ENCODE measurements at places on chromosomes 12 and 14.

DNA sequence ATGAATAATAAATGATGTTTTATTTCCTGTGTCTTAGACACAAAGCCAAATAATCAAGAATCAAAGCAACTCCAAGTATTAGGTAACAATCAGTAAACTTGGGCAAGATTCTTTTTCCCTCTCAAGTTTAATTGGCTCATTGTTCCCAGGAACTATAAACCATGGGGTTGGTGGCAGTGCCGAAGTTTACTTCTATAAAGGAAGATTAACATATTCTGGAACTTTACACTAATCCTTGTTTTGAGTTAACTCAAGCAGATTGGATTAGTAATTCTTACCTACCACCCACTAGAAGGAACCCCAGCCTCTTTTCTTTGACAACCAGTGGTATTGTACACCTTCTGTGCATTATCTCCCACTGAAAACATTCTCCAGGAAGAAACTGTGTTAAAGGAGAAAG lies 197.1 kb downstream of the EXOC5 start:
- DNase-seq, result no peak

GRCh38 chr14:65302571-65303189 lies 109.8 kb upstream of the FUT8 start:
- DNase-seq, result no peak

DNA sequence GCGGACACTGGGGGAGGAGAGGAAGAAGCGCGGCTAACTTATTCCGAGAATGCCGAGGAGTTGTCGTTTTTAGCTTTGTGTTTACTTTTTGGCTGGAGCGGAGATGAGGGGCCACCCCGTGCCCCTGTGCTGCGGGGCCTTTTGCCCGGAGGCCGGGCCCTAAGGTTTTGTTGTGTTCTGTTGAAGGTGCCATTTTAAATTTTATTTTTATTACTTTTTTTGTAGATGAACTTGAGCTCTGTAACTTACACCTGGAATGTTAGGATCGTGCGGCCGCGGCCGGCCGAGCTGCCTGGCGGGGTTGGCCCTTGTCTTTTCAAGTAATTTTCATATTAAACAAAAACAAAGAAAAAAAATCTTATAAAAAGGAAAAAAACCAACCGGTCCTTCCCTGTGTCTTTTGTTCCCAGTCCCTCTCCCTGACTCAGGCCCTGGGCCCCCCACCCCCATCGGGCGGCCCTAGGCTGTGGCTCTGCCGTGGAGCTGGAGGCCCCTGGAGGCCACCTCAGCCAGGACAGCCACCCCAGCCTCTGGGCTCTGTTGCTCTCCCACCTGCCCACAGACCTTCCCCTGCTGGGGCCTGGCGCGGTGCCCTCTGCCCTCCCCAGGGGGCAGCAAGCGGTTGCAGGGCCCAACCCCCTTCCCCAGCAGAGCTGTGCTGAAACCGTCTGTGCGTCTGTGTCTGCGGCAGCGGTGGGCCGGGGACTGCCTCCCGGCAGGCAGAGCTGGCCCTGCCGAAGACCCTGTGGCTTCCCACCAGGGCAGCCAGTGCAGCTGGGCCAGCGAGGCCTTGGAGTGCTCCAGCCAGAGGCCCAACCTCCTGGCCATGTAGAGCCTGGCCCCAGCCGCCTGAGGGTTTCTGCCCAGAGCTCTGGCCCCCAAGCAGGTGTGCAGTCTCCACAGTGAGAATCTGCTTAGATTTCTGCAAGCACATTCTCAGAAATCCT lies 4.0 kb upstream of the CRIP2 start:
- no peak for DNase-seq

DNA sequence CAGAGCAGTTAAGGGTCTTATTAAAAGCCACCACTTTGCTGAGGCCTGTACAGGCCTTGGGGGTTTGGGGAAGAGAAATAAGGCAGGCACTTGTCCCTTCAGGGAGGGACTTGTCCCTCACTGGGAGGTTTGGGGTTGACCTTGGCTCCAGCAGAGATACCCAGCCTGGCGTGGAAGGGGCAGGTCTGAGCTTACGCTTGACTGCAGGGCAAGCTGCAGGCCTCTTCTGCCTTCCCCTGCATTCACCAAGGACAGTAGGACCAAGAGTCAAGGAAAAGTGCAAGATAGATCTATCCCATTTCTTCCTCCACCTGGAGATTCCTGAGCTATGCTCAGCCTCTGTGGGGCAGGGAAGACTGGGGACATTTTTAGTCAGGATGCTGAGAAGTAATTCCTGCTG lies 154.3 kb downstream of the SMOC1 start:
- no peak for DNase-seq

- no peak for DNase-seq
These were observed 7.7 kb downstream of the ATF7IP start for GRCh38 chr12:14373217-14373616.

- no peak for DNase-seq
These were observed 53.6 kb downstream of the EIF2S3B start for GRCh38 chr12:10559244-10559643.

DNA sequence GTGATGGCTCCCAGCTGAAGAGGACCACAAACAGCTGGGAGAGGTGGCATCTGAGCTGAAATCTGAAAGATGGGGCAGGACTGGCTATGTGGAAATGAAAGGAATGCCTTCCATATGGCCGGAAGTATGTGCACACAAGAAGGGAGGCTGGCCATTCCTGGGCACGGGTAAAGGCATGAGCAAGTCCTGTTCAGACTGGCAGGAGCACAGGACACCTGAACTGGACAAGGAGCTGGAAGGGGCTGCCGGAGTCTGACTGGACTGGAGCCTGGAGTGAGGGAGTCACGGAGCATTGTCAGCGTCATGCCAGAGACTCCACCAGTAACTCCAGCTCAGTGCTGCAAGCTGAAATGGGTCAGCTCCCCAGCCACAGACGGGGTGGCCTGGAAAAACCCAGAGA lies 11.9 kb upstream of the TC2N start:
- DNase-seq, result no peak

DNA sequence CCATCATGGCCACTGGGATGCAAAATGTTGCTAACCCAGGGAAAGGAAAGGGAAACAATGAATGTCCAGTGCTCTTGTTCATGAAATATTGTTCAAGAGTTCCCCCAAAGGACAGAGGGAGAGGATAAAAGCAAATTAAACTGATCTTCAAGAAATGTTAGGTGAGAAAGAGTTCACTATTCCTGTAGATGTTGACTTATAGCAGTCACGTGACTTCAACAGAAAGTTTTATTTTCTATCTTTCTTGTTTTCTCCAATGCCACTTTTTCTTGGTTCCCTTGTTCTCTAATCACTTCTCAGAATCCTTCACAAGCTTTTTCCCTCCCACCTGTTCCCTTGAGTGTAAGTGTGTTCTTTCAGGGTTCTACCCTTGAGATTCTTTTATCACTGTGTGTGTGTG lies 245.3 kb downstream of the C12orf42 start:
- no peak for DNase-seq

DNA sequence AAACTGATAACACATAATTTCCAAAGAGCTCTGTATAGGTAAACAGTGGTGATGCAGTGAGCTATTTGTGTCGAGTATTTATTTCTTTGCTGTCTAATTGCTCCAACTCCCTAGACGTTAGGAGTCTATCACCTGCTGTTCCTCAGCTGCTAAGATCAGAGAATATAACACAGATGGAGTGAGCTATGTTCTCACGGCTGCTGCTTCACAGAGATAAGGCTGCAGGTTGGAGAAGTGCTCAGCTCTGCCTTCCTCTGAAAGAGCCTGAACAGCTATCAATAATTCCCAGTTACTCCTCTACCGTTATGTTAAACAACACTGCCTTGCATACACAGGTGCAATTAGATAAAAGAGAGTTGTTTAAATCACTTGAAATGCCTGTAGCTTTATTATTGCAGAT lies 103.2 kb upstream of the MDGA2 start:
- no peak for DNase-seq

DNA sequence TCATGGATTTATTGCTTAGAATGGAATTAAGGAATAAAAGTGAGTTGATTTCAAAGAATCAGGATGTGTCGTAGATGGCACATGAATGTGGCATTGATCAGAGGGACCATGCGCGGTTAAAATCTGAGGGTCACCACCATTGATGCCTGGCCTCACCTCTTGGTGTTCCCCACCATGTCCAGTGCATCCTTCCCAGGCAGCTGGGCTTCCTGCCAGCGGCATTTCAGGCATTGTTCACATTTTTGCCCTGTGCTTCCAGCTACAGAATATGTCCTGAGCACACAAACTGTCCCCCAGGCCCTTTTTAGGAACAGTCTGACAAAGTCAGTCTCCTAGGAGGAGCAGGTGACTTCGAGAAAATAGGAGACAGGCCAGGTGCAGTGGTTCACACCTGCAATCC lies 42.0 kb upstream of the TSPAN9 start:
- DNase-seq, result no peak

DNA sequence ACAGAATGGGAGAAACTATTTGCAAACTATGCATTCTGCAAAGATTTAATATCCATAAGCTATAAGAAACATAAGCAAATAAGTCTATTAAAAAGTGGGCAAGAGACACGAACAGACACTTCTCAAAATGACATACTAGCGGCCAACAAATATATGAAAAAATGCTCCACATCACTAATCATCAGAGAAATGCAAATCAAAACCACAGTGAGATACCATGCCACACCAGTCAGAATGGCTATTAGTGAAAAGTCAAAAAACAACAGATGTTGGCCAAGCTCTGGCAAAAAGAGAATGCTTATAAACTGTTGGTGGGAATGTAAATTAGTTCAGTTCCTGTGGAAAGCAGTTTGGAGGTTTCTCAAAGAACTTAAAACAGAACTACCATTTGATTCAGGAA lies 121.3 kb downstream of the KCNMB4 start:
- DNase-seq, result no peak

DNA sequence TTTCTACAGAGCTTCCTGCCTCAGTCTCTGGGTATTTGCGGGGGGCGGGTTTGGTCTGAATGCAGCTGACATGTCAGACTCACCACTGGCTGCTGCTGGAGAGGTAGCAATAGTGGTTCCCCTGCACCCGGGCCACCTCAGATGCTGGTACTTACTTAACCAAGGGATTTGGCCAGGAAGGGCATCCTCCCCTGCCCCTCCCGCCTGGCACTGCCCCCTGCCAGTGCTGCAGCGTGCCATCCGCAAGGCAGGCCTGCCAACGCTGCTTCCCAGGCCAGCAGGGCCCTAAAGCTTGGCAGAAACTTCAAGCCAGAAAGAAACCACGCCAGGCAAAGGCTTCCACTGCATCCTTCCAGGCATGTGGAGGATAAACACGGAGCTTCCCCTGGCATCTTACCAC lies 22.1 kb downstream of the RAB35 start:
- DNase-seq, result no peak

- no peak for DNase-seq
These were observed 110.0 kb downstream of the EFCAB11 start for GRCh38 chr14:89844508-89844907.

DNA sequence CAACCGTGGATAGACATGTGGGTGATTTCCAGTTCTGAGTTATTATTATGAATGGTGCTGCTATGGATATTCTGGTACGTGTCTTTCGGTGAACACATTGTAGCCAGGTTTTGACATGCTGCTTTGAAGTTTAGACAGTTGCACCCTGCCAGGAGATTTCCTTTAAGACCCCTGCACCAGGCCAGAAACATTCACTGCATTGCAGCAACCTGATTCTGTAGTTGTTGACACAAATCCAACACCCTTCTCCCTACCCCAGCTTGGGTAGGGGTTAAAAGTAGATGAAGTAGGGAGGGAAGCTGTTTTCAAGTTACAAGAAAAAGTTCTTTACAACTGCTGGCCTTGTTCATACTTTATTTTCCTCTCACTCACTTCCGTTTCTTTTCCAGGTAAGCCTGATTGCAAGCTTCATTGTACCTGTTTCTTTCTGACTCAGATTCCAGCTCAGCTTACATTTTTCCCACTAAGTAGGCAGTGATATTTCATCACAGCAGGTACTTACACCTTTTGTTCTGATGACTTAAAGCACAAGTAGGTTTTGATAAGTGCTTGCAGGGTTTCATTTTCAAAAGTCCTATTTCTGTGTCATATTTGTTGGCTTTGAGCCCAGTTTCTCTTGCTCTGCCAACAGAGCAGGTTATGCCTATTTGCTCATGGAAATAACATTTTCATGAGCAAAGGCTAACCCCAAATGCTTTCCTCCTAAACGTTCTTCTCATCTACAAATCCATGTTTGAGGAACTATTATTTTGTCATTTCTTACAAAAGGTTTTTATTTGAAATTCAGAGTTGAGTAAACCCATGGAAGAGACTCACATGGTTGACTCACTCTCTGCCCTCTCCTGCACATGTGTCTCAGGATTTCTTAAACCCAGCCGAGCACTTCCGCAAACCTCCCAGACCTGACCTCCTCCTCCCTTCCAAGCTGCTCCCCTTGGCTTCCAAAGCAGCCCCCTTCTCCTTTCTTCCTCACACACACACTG lies 12.1 kb upstream of the LTA4H start:
- DNase-seq, result no peak

GRCh38 chr14:61388173-61388975 lies 67.0 kb downstream of the PRKCH start:
- no peak for DNase-seq

DNA sequence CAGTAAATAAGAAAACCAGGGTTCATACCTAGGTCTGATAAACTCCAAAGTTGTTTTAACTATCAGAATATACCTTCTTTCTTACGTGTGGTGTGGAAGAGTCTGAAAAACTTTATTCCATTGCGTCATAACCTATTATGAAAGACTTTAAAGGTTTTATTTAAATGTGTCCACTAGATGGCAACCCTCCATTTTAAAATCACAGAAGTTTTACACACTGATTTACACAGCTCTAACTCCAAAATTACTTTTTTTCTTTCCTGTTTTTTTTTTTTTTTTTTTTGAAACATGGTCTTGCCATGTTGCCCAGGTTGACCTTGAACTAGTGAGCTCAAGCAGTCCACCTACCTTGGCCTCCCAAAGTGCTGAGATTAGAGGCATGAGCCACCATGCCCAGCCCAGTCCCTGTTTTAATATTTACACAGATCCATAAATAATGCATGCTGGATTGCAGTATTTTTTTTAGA lies 17.3 kb upstream of the TMPRSS12 start:
- DNase-seq, result no peak

DNA sequence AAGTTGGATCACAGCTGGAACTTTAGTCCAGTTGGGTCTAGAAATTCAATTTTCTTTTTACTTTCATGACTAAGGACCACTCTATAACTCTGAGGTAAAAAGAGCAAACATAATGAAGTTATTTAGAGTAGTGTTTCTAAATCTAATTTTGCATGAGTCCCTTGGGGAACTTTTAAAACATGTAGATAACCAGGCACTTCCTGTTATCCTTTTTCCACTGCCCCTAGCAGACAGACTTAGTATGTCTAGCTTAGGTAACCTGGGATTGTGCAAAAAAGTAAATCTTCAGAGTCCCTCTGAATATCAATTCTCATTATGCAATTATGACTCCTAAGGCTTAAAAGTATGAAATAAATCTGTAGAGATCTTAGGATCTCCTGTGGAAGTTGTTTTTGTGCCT lies 371.2 kb downstream of the DIO2 start:
- no peak for DNase-seq
